ENCODE measurements at places on chromosomes 6 and 20. TPM values are rescaled to one million over a fixed set of nuclear protein-coding genes. Genes with fewer than 3 reads are reported as not detected.

- DNase-seq: no peak
These were observed 67.4 kb upstream of the SNRPB2 start for GRCh38 chr20:16662467-16662866.

DNA sequence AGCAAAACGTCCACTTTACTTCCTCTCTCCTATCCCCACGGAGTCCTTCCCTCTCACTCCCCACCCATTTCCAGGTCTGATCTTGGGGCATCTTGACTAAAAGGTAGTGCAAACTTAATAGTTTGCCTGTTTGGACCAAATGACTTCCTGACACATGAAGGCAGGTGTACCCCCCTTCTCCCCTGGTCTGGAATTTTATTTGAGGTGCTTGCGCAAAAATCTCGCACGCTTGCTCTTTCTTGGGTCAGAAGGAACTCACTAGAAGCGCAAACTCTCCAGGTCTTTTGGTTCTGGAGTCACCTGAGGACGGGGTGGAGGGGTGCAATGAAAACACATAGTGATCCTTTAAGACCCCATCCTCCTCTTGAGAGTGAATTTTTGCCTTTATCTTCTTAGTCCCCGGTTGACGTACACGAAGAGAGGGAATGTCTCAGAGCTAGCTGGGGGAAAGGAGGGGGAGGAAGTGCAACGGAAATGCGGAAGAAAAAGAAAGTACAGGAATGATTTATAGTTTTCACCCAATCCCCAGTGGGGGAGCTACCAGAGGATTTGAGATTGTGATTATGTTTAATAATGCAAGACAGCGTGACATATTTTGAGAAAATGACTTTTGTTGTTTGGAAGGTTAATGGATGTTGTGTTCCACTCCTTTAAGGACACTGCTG, 4.9 kb downstream of the ADGRB3 start:
- no peak for DNase-seq

DNA sequence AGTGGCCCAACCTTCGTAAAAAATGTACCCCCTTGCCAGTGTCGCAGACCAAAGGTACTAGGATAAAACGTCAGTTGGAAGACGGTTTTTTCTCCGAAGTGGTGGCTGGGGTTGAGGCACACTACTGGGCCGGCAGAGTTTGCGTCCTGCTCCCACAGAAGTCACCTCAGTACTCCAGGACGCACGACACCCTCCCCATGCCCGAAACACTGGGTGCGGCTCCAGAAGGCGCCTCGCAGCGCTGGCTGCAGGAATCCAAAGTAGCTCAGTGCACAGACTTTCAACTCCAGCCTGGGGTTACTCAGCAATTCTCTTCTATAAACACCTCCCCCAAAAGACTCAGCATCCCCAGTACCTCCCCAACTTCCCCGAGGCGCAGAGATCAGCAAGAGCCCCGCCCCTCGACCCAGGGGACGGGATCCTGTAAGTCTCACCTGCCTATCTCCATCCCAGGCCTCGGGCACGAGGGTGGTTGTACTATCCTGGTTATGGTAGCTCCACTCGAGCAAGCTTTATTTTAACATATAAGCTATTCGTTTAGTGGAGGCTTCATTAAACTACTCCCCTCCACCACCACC, 88.2 kb downstream of the ZFP64 start:
- no peak for DNase-seq

DNA sequence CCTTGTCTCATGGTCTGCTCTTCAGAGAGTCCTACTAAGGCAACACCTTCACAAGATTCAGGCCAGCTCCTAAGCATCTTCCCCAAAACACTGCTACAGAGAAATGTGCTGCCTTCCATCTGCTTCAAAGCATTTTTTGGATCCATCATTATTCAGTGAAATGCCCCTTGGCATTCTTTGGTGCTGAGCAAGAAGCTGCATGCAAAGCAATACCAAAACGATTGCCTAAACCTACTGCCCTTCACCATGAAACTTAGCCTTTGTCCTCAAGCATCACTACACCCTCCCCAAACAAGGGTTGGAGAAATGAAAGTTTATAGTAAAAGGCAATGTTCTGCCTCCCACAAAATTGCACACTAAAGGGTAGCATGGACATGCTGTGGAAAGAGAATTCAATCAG, 93.5 kb downstream of the SNAP25 start:
- DNase-seq: no peak

- no peak for DNase-seq
These were observed 4.0 kb upstream of the PTPN1 start for GRCh38 chr20:50506270-50506579.

GRCh38 chr6:32166411-32167061, 2.1 kb downstream of the EGFL8 start:
- DNase-seq: no peak

DNA sequence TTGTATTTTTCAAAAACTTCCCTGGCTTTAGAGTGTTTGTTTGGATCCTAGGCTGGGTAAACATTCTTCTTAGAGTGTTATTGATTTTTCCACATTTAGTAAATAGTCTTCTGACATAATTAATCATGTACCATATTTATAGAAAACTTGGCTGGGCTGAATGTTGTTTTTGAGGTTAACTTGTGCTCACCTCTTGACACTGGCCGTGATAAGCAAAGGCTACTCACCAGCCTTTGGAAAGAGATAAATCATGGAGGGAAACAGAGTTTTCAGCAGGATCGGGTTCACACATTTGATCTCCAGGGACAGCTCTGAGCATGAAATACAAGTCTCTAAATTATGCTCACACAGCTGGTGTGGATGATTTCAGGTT, 6.2 kb upstream of the CD93 start:
- DNase-seq: no peak

DNA sequence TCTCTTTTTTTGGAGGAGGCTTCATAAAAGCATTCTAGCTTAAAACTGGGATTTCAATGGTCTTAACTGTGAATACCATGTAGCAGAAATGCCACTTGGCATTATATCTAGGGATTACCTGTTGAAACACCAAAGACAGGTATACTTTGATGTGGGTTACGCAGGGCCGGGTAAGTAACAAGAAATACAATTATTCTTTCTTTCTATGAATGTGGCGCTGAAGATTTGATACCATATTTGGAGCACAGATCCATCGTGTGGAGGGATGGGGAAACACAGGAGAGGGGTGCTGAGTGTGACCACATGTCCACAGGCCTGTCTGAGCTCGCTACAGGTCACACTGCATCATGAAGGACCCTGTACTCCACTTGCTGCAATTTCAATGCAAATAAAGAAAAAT, 257.8 kb downstream of the GMPR start:
- DNase-seq: no peak

GRCh38 chr20:35478804-35479472, 23.5 kb downstream of the CEP250 start:
- DNase-seq: no peak

GRCh38 chr6:100593522-100593921, 128.8 kb upstream of the SIM1 start:
- no peak for DNase-seq

- no peak for DNase-seq
These were observed 705.4 kb downstream of the RFPL4B start for GRCh38 chr6:113052506-113052905.

DNA sequence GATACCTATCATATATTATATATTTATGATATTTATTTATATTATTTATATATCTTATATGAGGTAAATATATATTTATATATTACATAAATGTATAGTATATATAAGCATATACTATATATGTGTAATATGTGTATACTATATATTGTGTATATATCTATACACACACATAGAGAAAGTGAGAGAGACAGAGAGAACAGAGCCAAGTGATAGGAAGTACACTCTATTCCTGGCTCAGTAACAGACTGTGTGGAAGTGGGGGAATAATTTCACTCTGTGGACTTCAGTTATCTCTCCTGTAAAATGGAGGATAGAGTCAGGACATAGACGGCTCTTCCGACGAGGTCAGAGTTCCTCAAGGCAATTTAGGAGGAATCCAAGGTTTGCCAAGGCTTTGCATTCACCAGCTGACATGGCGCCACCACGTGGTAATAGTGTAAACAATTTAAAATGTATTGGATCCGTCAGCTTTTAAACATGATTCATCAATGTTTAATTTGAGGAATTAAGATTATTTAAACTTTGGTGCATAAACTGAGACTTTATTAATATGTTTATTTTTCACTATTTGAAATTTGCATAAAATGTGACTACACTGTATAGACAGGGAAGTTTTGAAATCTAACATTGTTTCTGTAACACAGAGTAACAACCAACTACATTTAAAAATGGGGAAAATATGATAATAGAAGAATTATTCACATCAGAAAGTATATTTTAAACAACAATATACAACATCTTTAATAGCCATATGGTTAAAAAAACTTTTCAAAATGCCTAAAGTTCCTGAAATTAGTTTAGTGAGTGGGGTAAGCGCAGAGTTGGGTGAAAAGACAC, 75.4 kb upstream of the TMEM244 start:
- peak; percentile 26 for DNase-seq

DNA sequence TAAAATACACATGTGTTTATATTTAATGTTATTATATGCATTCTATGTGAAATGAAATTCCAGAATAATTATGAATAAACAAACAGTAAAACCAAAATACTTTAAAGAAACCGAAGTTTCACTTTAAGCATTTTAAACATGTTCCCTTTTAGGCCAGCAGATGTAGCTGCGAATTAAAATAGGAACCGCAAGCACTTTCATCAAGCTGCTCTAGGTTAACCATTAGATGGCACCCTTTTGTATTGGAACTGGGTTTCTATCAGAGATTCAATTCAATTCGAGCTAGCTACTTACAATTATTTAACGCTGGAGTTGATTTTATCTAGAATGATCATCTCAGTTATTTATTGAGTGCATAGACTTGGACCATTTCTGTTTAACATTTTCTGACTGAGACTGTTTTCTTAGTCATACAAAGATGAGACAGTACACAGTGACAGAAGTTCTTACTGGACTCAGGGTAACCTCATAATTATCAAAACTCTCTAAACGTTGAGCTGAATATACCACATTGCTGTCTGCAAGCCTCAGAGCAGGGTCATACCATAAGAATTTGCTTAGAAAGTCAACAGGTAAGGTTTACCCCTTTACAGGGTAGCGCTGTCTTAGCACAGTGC, 8.5 kb downstream of the TMEM242 start:
- DNase-seq: peak; percentile 57

GRCh38 chr6:51322505-51322904, 503.8 kb downstream of the TFAP2B start:
- DNase-seq: no peak

DNA sequence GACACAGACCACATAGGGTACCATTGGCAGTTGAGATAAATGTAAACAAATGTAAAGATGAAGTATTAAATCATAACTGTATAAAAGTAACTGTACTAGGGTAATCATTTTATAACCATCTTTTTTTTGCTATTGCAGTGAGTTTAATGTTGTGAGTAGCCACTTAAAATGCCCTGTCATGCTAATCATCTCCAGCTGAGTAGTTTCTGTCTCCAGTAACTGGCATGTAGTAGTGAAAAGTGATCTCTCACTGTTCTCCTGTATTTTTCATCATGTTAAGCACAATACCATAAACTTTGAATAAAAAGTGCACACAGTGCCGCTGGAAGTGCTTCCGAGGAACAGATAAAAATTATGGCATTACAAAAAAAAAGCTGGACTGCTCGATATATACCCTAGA, 45.0 kb upstream of the OPRM1 start:
- DNase-seq: no peak

- no peak for DNase-seq
These were observed 92.7 kb upstream of the GLP1R start for GRCh38 chr6:38955861-38956260.

DNA sequence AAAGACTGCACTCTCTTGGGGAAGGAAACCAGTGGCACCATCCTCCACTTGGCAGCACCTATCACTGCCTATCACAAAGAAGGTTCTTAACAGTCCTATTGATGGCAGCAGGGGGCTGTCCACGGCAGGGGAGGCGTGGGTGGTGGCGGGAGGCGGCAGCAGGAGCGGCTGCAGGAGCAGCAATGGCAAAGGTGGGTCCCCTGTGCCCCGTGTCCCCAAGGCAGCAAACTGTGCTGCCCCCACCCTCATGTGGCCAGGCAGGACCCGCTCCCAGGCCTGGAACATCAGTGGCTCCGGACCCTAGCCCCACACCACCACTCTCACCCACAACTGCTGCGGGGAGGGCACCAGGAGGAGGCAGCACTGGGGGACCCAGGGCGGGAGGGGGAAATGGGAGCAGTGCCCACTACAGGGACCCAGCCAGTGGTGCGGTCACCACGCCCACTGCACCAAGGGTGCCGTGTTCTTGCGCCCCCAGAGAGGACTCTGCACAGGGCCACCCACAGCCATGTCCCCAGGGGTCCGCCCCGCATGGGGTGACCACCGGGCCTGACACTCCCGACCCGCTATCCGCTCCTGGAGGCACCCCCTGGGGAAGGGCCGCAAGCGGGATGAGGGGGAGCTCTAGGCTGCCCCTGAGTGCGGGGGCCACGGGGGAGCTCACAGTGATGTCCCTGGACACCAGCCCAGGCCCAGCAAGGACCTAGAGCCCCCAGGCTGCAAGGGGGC, 54.6 kb downstream of the GMDS start:
- DNase-seq: no peak

DNA sequence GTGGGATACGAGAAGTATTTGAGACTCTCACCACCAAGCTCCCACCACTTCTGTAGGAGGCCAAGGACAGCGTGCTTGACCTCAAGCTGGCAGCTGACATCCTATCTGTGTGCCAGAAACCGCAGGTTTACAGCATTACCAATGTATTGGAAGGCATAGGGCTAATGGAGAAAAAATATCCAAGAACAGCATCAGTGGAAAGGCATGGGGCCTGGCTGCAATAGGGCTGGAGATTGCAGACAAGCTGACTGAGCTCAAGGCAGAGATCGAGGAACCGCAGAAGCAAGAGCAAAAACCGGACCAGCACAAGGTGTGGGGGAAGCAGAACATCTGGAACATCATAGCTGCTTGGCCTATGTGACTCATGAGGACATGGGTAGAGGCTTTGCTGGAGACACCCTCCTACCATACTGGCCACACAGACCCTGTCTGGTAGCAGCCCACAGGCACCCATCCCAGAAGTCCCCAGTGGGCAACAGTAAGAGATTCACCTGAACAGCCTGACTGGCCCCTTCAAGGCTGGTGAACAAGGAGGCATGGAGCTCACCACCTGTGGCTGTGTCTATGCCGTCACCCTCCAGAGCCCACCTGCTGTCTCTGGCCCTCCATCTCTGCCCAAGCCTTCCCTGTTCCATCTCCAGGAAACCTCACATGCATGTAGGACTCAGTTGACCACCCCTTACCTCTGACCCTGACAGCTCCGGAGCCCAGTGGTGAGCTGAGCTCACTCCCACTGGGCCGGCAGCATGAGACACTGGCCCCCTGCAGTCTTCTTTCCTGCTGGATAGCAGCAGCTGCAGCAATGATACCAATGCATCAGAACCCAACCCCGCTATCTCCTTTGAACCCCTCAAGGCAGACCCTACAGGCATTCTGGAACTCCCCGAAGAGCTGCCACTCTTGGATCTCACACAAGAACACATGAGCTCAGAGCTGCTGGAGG, 171.1 kb downstream of the KIF6 start:
- DNase-seq: no peak

The GNAS-AS1 gene
- polyA plus RNA-seq: 2.8 TPM

The GNRH2 gene
- 0.19 TPM for polyA plus RNA-seq

The LRRC1 gene
- polyA plus RNA-seq: 7.5 TPM

The SNAP25 gene
- polyA plus RNA-seq: 3.6 TPM

The GABRR1 gene
- polyA plus RNA-seq: 0.38 TPM

The ELOVL2 gene
- polyA plus RNA-seq: 1.9 TPM

The KCNK16 gene
- polyA plus RNA-seq: not detected

The FOXS1 gene
- 5.9 TPM for polyA plus RNA-seq

The RNF146 gene
- 56.0 TPM for polyA plus RNA-seq

The HSPA12B gene
- polyA plus RNA-seq: 21.4 TPM
